CD4-positive, alpha-beta T cell (primary cell): ENCODE measurements at places on chromosomes 11 and 22.

GRCh38 chr11:66580803-66581202 lies 12.1 kb downstream of the CCDC87 start:
- H3K36me3 ChIP-seq: no peaks in the 10 kb centered on the region
- no peaks in the 10 kb centered on the region for H3K27me3 ChIP-seq
- H3K27ac ChIP-seq: no peak overlapping the region
- H3K4me1 ChIP-seq: peaks cover 8% of the 10 kb centered on the region

- no peak overlapping the region for H3K4me3 ChIP-seq
- no peaks in the 10 kb centered on the region for H3K27me3 ChIP-seq
- no peaks in the 10 kb centered on the region for H3K4me1 ChIP-seq
Observed at GRCh38 chr11:129298988-129299387, 76.7 kb upstream of the BARX2 start.

DNA sequence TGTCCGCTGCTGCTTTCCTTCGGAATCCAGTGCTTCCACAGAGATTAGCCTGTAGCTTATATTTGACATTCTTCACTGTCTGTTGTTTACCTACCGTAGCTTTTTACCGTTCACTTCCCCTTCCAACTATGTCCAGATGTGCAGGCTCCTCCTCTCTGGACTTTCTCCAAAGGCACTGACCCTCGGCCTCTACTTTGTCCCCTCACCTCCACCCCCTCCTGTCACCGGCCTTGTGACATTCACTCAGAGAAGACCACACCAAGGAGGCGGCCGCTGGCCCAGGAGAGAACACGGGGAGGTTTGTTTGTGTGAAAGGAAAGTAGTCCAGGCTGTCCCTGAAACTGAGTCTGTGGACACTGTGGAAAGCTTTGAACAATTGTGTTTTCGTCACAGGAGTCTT lies 15.4 kb upstream of the ST14 start:
- H3K27me3 ChIP-seq: no peaks in the 10 kb centered on the region
- peaks cover 22% of the 10 kb centered on the region for H3K36me3 ChIP-seq
- no peak for DNase-seq
- H3K27ac ChIP-seq: no peak overlapping the region
- no peak overlapping the region for H3K4me3 ChIP-seq

DNA sequence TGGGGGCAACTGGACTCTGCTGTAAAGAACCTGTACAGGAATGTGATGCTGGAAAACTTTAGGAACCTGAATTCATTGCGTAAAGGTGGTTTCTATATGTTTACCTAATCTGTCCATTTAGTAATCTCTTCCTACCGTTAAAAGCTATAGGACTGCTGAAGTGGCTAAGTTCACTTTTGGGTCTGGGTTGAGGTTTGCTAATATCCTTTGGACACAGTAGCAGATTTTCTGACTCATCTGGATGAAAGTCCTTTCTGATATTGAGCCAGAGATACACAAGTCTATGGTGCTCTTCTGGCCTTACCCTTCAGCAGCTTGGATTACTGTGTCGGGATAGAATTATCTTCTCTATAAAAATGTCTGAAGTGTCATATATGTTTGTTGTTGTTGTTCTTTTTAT lies 16.9 kb downstream of the ZNF215 start:
- H3K27me3 ChIP-seq: no peaks in the 10 kb centered on the region
- no peaks in the 10 kb centered on the region for H3K36me3 ChIP-seq
- H3K4me3 ChIP-seq: no peak overlapping the region

DNA sequence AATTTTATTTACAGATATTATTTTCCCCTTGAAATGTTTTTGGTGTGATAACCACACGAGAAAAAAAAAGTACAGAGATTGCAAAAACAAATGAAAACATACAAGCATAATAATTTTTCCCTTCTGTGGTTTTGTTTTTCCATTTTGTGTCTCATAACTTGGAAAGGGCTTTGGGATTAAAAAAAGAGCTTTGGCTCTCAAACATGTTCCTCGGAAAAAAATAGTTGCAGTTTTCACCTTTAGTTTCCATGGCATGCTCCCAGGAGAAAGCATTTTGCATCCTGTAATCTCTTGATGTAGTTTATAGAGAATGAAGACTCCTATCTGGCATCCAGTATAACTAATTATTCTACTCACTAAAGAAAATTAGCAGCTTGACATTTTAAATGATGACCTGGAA lies 362.1 kb upstream of the PDGFD start:
- H3K27me3 ChIP-seq: no peaks in the 10 kb centered on the region
- DNase-seq: no peak
- H3K27ac ChIP-seq: no peak overlapping the region
- H3K4me1 ChIP-seq: no peaks in the 10 kb centered on the region

DNA sequence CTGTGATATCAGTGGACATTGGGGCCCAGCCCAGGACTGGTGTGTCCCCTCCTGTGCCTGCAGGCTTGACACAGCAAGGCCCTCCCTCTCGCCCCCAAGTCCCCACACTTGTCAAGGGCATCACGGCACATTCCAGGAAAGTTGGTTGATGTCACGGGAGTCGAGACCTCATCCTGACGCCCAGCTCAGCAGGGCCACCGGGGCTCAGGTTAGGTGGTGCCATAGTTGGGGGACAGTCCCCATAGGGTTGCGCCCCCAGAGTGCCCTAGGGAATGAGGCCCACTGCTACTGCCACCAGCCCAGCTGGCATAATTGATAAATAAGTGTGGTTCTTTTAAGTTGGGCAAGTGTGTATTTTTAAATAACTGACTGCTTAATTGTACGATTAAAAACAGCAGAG lies 28.3 kb upstream of the GRAMD4 start:
- DNase-seq: no peak
- no peak overlapping the region for H3K27ac ChIP-seq
- no peaks in the 10 kb centered on the region for H3K27me3 ChIP-seq
- H3K4me3 ChIP-seq: no peak overlapping the region
- no peaks in the 10 kb centered on the region for H3K36me3 ChIP-seq
- peaks cover 34% of the 10 kb centered on the region for H3K4me1 ChIP-seq

DNA sequence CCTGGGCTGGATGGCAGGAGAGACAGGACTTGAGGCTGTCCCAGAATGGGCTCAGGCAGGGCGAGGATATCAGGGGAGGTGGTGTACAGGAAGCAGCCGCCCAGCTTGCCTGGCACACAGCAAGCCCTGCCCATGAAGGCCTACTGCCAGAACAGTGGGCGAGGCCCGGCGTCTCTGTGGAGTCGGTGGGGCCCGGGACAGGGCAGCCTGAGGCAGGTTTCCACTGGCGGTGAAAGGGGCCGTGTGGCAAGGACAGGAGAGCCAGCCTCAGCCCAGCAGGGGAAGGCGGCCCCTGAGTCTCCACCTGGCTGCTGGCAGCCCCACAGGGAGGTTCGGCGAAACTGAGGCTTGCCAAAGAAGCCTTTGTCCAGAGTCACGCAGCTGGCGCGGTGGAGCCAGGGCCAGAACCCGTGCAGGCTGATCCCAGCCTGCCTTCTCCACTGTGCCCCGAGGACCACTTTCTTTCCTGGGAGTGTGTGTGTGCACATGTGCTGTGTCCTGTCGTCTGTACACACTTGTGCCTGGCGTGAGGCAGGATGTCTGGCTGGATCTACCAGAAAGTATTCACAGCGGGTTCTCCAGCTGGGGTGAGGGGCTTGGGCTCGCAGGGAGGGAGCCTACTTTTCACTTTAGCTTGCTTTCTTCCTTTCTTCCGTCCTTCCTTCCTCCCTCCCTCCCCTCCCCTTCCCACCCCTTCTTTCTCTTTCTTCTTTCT lies 1.2 kb downstream of the TSPO start:
- no peaks in the 10 kb centered on the region for H3K27me3 ChIP-seq
- peak overlapping the region; percentile 60 for H3K27ac ChIP-seq
- H3K36me3 ChIP-seq: peaks cover 5% of the 10 kb centered on the region

- no peak overlapping the region for H3K4me3 ChIP-seq
- no peaks in the 10 kb centered on the region for H3K36me3 ChIP-seq
- no peaks in the 10 kb centered on the region for H3K4me1 ChIP-seq
- no peaks in the 10 kb centered on the region for H3K27me3 ChIP-seq
- no peak for DNase-seq
Observed at GRCh38 chr11:109526061-109526460, 104.1 kb downstream of the C11orf87 start.

GRCh38 chr11:43872995-43873394 lies 7.6 kb upstream of the ALKBH3 start:
- peaks cover 18% of the 10 kb centered on the region for H3K27me3 ChIP-seq
- H3K27ac ChIP-seq: no peak overlapping the region
- H3K4me1 ChIP-seq: peaks cover 13% of the 10 kb centered on the region
- no peak for DNase-seq
- no peak overlapping the region for H3K4me3 ChIP-seq

DNA sequence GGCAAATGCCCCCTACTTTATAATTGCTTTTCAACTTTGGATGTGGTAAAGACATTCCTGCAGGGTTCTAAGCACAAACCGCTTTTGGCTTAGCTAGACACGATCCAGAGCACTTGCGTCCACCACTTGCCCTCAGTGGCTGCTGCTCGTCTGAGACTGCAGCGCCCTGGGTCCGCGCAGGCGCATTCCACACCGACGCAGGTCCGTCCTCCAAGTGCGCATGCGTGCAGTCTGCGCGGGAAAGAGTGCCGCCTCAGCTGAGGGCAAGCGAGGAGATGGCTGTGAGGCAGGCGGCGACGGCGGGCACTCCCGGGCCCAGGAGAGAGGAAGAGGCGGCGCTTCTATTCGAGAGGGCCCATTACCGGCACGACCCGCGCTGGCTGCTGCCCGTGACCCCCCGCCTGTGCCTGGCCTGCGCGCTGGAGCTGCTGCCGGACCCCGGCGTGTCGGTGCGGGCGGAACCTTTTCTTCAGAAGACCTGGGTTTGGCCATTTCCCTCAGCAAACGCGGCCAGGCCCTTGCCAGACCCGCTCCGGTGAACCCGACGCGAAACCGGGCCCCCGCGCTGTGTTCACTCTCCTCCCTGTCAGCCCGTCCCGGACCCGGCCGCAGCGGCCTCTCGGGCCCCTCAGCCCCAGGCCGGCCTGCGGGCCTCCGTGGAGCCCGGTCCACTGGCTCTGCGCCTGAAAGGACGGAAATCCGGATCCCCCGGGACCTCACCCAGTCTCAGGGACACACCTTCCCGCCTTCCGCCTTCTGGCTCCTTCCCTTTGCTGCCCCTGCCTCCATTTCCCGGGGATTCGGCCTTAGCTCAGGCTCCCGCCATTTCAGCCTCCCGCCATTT lies at the start of gene MEI1:
MEI1 (plus strand) TSS at position 240 of the 844 bp plus-strand sequence; CDS start at position 276, 36 bp downstream.
- no peaks in the 10 kb centered on the region for H3K27me3 ChIP-seq
- H3K27ac ChIP-seq: no peak within 1 kb of the TSS
- H3K36me3 ChIP-seq: no peaks in the 10 kb centered on the region
- peak; percentile 86 for DNase-seq
- peaks cover 24% of the 10 kb centered on the region for H3K4me1 ChIP-seq

DNA sequence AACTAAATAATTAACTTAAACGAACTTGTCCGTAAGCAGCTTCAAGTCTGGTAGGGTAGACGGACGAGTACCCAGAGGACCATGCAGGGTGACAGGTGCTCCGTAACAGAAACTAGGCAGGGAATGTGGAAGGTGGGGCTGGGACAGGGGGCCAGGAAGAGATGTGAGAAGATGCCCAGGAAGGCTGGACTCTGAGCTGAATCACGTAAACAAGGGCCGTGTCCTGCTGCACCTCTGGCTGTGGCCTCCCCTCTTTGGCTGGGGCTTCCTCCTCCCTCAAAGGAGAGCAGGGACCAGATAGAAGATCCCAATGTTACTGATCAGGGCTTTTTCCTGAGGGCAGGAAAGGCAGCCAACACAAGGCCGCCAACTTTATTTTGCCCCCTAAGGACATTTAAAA lies 47.9 kb downstream of the PACSIN2 start:
- no peak overlapping the region for H3K27ac ChIP-seq
- no peak overlapping the region for H3K4me3 ChIP-seq
- no peaks in the 10 kb centered on the region for H3K36me3 ChIP-seq

DNA sequence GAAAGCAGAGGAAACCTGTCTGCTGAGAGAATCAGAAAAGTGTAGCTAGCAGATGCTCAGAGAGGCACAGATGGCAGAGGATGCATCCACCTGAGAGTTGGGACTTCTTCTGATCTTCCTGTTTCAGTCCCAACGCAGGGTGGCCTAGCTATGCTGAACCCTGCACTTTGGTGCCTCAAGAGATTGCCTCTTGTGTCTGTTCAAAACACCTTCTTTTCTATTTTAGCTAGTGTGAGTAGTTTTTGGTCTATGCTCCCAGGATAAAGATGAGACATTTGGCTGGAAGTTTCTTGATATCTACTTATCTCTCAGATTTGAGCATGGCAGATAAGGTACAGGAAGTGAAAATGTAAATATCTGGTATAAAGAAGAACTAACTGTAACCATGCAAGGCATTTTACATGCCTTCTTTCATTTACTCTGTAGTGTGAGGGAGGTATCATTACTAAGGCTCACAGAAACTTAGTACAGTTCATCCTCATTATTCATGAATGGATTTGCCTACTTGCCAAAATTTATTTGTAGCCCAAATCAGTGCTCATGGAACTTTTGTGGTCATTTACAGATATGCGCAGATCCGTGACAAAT lies 47.0 kb upstream of the PSMA1 start:
- H3K36me3 ChIP-seq: no peaks in the 10 kb centered on the region
- H3K4me1 ChIP-seq: peaks cover 30% of the 10 kb centered on the region
- H3K27ac ChIP-seq: no peak overlapping the region

GRCh38 chr11:11071486-11071885 lies 213.6 kb upstream of the ZBED5 start:
- H3K27ac ChIP-seq: no peak overlapping the region
- H3K27me3 ChIP-seq: no peaks in the 10 kb centered on the region
- no peak overlapping the region for H3K4me3 ChIP-seq
- DNase-seq: no peak
- no peaks in the 10 kb centered on the region for H3K4me1 ChIP-seq

- DNase-seq: peak; percentile 2
- H3K27ac ChIP-seq: peak overlapping the region; percentile 97
- H3K27me3 ChIP-seq: no peaks in the 10 kb centered on the region
- peak overlapping the region; percentile 98 for H3K4me3 ChIP-seq
Observed at GRCh38 chr22:41446057-41446501, 522 bp downstream of the TOB2 start.

DNA sequence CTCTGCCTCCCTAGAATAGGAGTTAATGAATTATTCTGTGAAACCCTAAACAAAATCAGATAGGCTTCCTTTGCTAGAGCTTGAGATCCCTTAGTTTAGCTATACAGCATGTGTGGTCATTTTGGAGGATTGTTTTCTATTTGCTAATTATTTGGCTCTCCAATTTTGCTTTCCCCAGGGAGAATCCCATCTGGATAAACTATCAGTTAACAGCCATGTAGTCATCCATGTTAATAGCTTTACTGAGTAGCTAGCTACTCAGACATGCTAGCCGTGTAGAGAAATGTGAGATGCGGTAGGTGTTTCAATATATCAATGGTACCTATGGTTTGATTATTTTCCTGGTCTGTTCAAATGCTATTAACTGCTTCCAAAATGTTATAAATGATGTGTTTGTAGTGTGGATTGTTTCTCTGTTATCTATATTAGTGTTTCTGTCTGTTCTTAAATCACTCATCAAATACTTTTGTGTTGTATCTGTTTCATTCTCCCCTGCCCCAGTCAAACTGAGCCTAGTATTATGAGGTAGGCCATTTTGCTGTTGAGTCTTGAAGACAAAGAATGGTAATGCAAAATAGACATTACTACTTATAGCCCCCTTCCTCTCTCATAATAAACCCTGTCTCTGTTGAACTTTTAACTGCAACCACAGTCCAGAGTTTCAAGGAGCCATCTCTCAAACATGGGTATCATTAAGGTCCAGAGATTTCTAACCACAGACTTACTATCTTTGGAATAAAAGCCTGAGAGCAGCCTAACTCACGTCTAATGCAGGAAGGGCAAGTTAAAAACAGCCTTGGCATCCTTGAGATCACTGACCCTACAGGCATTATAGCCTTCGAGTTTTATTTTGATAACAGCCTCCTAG lies 56.1 kb upstream of the GRAMD1B start:
- no peaks in the 10 kb centered on the region for H3K4me1 ChIP-seq
- DNase-seq: no peak
- no peaks in the 10 kb centered on the region for H3K36me3 ChIP-seq
- H3K27me3 ChIP-seq: no peaks in the 10 kb centered on the region
